Suppressor macrophage treated with lipopolysaccharide for 4 hours (primary cell): ENCODE measurements at places on chromosomes 12 and 14.

DNA sequence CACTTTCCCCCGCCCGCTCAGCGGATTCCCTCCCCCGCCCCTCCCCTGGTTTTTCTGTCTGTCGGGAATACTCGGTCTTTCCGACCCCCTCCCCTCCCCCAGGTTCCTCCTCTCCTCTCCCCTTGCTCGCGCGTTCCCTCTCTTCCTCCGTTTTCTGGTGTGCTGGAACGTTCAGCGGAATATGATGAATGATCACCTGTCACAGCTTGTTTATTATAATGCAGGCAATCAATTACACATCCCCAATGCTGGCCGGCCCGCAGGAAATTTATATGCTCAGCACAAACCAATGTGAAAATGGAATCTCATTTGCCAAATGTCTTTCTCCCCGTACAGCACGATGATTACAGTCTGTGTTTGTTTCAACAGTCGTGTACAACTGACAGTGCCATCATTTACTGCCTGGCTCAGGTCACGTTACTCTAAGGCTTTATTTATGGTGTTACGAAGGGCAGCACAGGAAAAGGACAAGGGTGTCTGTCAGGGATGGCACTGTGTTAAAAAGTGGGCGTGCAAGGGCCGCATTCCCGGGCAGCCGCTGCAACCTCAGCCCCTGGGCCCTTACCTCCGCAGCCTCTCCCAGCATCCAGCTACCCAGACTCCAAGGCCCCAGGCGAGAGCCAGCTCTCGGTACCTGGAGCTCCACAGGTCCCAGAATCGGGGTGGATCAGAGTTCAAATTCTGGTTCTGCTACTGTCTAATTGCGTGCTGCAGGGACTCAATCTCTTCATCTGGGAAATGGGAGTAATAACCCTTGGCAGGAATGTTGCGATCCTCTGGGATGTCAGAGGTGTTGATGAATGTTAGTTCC is 24.7 kb upstream of the MAP1LC3B2 start:
- peak; percentile 34 for DNase-seq

GRCh38 chr14:61569812-61570548 is 125.3 kb upstream of the HIF1A start:
- peak; percentile 94 for DNase-seq

- peak; percentile 14 for DNase-seq
Measured at GRCh38 chr14:69354383-69355153, 43.5 kb downstream of the ERH start.

GRCh38 chr14:23639048-23639890 is 3.1 kb downstream of the DHRS2 start:
- no peak for DNase-seq

- DNase-seq = no peak
Measured at GRCh38 chr14:50967103-50967502, 22.8 kb upstream of the PYGL start.

DNA sequence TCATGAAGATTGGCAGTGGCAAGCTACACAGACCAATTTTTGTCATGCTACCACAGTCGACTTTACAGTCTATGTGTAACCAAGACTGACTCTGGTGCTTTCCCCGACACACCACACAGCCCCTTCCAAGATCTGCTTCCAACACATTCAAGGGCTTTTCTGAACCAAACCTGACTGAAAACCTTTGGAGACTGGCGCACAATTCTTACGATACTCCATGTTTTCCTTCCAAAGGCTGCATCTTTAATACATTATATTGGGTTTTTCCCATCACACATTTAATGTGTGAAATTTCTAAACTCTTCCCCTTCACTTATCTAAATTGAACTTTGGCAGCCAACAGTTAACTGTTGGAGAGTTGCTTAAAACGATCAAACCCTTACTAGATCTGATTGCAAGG is 127.7 kb upstream of the SOX5 start:
- DNase-seq = no peak

DNA sequence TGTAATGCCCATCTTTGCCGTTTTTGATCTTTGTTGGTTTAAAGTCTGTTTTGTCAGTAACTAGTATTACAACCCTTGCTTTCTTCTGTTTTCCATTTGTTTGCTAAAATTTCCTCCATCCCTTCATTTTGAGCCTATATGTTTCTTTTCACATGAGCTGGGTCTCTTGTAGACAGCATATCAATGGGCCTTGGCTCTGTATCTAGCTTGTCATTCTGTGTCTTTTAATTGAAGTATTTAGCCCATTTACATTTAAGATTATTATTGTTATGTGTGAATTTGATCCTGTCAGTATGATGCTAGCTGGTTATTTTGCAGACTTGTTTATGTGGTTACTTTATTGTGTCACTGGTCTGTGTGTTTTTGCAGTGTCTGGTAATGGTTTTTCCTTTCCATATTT is 913.2 kb downstream of the TRHDE start:
- no peak for DNase-seq

- no peak for DNase-seq
Measured at GRCh38 chr14:75236467-75236866, 42.2 kb upstream of the FOS start.

GRCh38 chr12:89400415-89400814 is 48.1 kb upstream of the DUSP6 start:
- DNase-seq = no peak

DNA sequence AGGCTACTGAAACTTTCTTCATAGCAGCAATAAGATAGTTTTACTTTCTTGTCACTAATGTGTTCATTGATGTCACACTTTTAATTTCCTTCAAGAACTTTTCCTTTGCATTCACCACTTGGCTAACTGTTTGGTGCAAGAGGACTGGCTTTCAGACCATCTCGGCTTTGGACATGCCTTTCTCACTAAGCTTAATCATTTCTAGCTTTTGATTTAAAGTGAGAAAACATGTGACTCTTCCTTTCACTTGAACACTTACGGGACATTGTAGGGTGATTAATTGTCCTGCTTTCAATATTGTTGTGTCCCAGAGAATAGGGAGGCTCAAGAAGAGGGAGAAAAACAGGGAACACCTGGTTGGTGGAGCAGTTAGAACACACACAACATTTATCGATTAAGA is 41.9 kb downstream of the IFNG start:
- no peak for DNase-seq

DNA sequence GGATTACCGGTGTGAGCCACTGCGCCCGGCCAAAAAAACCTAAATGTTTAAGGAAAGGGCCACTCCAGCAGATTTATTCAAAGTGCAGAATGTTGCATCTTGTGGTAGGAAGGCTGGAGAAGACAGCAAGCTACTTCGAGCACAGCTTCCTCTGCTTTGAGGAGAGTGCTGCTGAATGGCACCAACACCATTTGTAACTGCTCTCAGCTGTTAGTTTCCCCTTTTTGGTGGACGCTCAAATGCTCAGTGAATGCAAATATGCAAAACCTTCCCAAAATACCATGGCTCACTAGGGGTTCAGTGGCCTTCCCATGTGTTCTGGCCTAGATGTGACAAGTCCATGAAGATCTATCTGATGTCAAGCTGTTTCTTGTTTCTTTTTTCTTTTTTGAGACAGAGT is 2.9 kb upstream of the TDRD9 start:
- no peak for DNase-seq

GRCh38 chr14:55109836-55110235 is 19.2 kb upstream of the LGALS3 start:
- no peak for DNase-seq

- DNase-seq = no peak
Measured at GRCh38 chr12:131805421-131805820, 22.8 kb upstream of the MMP17 start.

DNA sequence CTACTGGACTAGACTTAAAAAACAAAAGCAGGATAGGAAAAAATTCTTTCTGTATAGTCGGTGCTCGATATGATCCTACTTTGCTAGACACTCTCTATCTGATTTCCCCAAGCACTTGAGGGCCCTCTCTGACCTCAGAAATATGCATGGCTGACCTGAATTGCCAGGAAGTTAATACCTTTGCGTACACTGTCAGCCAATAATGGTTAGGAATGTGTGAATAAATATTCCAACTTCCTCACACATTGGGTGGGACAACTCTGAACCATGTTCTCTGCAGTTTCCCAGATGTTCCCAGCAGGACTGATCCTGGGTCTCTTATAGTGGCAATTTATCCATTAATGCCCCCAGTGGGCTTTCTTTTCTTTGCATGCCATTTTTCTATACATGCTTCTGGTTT is 20.5 kb upstream of the RPL10L start:
- no peak for DNase-seq

- no peak for DNase-seq
Measured at GRCh38 chr12:105644770-105645169, 314.3 kb downstream of the C12orf75 start.

GRCh38 chr14:61140872-61141271 is 140.3 kb downstream of the TMEM30B start:
- DNase-seq = no peak

GRCh38 chr12:30970559-30971197 is 44.1 kb downstream of the TSPAN11 start:
- DNase-seq = no peak

DNA sequence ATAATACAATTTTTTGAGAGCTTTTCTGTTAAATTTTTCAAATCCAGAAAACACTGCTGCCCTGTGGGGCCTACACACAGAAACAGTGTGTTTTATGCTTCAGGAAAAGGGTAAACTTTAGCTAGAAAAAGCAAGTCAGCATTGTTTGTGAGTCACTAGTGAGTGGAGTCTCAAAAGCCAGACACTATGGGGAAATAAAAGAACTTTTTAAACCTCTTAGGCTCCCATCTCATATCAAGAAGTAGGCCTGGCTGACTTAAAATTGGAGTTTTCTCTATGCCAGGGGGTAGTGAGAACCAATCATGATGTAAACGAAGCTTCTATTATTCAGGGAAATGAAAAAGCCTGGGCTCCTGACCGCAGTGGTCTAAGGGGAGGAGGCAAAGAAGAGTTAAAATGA is 12.6 kb downstream of the GPR65 start:
- DNase-seq = peak; percentile 66

- no peak for DNase-seq
Measured at GRCh38 chr12:115611477-115611876, 666.0 kb downstream of the MED13L start.

- DNase-seq = no peak
Measured at GRCh38 chr14:54610051-54610977, 43.4 kb downstream of the SAMD4A start.

DNA sequence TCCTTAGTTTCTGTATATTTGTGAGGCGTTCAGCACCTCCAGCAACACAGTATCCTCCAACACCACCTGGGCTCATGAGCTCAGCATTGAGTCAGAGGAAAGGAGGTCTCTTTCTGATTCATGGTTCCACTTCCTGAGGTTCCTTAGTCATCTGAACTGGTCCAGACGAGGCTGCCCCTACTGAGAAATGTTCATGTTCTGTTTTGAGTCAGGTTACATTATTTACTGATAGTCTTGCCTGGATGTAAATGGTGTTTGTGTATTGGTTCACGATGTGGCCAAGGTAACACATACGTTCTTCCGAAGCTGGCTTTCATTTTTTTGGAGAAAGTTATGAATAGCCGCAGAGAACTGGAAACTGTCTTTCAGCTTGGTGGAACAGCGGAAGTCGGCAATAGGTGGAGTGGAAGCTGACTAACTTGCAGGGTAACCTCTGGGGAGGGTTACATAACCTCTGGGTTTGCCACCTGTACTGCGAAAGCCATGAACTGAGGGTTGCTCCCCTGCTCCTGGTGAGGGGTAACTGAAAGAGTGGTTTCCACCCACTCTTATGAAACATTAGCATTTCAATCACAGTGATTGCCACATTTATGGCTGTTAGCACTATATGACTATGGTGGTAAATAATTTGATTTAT is 42.2 kb upstream of the MANSC4 start:
- peak; percentile 6 for DNase-seq

GRCh38 chr12:57657744-57658143 is 24.7 kb upstream of the B4GALNT1 start:
- DNase-seq = no peak

DNA sequence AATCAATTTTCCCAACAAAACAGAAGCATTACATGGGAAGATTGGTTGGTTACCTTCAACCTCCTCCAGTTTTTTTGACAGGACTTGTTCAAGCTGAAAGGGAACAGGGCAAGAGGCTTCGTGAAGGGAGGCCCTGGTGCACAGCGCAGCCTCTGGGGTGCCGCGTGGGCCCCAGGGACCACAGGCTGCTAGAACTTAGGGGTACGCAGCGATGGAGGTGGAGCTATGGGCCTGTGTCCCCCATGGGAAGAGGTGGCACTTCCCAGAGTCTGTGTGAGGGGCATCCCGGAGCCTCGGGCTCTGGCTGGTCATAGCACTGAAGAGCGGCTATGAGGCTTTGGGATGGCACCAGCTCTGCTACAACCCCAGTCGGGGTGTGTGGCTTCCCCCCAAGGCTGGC is 22.1 kb upstream of the BTBD6 start:
- DNase-seq = no peak

- no peak for DNase-seq
Measured at GRCh38 chr12:78035901-78036606, 205.4 kb downstream of the NAV3 start.

DNA sequence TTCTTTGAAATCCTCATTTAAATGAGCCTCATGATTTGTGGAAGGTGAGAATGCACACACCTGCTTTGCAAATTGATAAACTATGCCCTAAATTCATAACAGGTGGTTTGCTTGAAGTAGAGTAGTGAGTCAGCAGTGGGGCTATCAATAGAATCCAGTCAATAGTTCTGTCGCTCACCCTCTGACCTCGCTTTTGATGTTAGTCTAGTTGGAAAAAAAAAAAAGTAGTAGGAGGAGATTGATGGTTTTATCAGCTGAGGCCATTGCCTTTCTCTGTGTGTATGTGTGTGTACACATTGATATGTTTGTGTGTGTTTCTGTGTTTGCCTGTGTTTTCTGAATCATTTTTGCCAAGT is 267.3 kb downstream of the SNAPC1 start:
- DNase-seq = no peak

GRCh38 chr12:6868211-6869048 is 1.1 kb downstream of the TPI1 start:
- DNase-seq = no peak

DNA sequence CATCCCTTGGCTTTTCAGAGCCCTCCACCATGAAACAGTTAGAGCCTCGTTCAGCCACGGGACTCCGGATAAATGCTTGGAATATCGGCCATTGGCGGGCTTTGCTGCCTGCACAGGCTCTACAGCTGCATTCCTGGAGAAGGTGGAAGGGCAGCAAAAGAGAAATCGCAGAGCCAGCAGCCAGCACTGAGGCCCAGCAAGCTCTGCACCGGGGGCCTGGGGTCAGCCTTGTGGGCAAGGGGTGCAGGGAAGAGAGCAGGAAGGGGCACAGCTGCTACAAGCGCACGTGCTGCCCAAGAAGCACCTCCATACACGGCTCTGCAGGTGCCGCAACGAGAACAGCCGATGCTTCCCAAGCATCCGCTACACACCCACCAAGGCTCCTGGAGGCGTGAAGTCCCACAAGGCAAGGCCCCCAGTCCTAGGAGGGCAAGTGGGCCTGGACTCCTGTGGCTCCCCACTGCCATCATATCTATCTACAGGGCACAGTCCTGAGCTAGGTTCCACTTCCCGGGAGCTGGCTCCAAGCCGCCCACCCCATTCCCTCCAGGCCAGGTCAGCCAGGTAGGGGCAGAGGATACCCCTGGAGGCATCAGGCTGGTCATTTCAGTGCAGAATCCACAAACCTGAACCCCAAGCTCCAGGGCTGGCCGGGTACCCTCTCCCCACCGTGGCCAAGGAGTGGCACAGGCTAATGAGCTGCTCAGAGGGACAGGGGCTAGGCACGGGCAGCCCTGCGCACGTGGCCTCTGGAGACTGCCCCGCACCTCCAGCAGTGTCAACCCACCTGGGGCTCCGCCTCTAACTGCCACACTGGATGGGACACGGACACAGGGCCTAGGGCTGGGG is 40.2 kb downstream of the CCNK start:
- no peak for DNase-seq

GRCh38 chr14:82387699-82388098 is 854.0 kb upstream of the SEL1L start:
- DNase-seq = no peak
